ENCODE measurements at places on chromosomes 3 and 15.

GRCh38 chr3:96678325-96678724, 136.1 kb upstream of the EPHA6 start:
- no peak for DNase-seq

GRCh38 chr3:87979527-87979926, 79.3 kb downstream of the CGGBP1 start:
- DNase-seq, result no peak

DNA sequence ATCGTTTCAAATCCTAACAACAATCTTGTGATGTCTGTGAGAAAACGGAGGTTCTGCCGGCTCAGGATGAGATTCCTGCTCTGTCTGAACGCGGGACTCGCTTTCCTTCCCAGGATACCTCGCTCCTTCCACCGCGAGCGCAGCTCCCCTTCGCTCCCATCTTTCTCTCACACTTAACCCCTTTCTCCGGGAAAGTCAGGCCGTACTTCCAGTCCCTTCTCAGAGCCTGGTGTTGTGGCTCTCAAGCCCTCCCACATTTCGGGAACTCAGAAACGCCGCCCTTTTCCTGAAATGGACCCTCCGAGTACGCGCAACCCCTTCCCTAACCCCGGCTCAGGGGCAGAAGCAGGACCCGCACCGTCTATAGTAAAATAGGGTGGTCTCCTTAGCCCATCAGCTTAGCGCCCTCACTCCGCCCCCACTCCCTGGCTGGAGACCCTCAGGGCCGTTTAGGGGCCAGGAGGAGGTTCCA, 378 bp upstream of the FEM1B start:
- no peak for DNase-seq

- DNase-seq, result no peak
Measured at GRCh38 chr3:128001576-128001975, 50.7 kb upstream of the SEC61A1 start.

GRCh38 chr3:57077630-57078343, 17.3 kb downstream of the SPATA12 start:
- DNase-seq, result no peak

DNA sequence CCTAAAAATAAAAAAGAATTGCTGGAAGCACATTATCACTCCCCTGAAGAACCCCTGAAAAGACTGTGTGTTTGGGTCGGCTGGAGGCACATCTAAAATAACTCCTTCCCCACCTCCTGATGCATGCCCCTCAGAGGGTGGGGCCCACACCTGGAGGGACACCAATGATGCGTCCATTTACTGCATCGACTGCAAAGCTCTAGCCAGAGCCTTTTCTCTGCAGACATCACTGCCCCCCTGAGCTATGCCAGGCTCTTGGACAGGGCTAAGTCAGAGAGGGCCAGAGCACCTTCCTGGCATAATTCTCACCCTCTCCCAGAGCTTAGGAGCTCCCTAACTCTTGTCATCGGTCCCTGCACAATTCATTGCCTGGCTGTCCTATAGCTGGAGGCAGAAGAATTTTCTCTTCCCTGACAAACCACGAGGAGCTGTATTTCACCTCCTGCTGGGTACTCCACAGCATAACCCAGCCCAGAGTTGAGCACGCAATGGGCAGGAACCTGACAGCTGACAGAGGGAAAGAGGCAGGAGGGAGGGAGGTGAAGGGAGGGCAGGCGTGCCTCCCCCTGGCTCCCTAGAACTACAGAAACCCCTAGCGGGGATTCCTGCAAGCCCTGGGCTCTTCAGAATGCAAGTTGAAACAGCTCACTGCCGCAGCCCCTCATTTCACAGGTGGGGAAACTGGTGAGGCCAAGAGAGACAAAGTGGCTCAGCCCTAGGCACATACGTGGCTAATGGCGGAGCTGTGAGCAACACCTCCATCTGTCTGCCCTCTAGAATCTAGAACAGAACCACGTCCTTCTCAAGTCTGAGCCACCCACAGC, 46.6 kb downstream of the XXYLT1 start:
- no peak for DNase-seq

DNA sequence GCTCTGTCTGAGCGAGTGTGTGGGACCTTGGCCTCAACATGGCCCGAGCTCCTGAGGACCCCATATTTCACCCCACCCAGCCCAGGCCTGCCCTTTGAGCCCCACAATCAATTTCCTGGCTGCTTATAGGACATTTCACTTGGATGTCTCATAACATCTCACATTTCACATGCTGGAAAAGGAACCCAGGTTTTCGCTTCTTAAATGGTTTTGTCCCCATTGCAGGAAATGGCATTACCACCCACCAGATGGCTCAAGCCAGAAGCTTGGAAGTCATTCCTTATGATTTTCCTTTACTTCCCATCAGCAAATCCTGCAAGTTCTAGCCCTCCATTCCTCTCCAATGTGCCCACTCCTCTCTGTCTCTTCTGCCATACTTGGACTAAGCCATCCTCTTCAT, 14.9 kb downstream of the ITGA11 start:
- DNase-seq, result no peak

GRCh38 chr3:14587740-14588360, 47.7 kb upstream of the GRIP2 start:
- DNase-seq, result no peak

GRCh38 chr3:4750306-4750968, 228.8 kb upstream of the BHLHE40 start:
- DNase-seq, result no peak

- no peak for DNase-seq
Measured at GRCh38 chr15:85778107-85778776, 16.5 kb downstream of the KLHL25 start.

- DNase-seq, result no peak
Measured at GRCh38 chr3:46208167-46208704, at the start of gene CCR1. Gene CCR1 (minus strand): TSS chr3:46208313. CDS start chr3:46204313, 4,000 bp downstream.

DNA sequence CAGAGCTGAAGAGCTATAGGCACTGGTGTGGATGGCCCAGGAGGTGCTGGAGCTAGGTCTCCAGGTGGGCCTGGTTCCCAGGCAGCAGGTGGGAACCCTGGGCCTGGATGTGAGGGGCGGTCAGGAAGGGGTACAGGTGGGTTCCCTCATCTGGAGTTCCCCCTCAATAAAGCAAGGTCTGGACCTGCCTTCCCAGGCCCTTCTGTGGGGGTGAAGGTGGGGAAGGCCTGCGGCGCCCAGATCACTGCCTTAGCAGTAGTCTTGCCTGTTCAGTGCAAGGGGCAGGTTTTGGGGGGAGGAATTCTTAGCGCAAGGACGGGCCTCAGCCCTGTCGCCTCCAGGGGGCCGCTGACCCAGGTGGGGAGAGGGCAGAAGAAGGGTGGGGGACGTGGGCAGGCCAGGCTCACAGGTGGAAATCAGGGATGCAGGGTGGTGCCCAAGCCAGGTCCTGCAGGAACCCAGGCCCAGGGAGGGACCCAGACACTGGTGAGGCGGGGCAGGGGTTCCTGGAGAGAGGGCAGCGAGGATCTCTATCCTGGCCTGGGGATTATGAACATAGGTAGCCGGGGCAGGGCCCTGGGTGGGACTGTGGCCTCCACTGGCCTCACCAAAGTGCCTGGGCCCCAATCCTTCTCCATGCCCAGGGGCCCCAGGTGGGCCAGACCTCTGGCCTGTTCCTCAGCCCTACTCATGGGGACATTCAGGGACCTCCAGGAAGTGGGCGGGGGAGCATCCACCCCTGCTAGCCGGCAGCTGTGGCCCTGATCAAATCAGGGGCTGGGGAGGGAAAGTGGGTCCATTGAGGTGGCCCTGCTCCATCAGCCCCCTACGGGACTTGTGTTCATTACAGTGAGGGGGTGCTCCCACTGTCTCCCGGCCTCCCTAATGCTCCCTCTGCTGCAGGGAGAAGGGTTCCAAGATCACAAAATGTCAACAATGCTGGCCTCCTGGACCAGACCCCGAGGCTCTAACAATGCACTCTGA, 25.3 kb downstream of the HDAC11 start:
- DNase-seq, result no peak

DNA sequence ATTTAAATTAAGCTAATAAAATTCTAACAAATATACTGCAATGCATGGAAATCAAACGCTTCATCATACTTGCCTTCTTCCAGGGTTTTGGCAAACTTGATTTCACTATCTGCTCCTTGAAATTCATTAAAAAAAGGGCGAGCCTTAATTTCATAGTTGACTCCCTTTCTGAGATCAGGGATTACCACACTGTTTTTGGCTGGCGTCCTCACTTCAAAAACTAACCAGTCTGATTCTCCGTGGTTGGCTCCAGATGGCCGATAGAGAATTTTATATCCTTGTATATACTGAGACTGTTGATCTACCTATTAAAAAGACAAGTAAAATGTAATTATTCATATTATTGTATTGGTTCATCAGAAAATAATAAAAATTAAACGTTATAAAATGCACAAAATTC, 1106.8 kb downstream of the ROBO1 start:
- DNase-seq, result no peak

DNA sequence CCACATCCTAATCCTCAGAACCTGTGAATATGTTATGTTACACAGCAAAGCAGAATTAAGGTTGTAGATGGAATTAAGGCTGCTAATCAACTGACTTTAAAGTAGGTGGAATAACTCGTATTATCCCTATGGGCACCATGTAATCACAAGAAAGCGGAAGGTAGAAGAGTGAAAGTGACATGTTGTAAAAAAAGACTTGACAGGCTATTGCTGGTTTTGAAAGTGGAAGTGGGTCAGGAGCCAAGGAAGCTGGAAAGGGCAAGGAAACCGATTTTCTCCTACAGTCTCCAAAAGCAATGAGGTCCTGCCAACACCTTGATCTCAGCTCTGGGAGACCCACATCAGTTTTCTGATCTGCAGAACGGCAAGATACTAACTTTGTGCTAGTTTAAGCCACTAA, 6.6 kb downstream of the TP63 start:
- DNase-seq, result no peak
